ENCODE measurements at places on chromosomes 6 and 20.

GRCh38 chr6:89818977-89819335 lies 638 bp downstream of the MDN1 start:
- peak; percentile 36 for DNase-seq

DNA sequence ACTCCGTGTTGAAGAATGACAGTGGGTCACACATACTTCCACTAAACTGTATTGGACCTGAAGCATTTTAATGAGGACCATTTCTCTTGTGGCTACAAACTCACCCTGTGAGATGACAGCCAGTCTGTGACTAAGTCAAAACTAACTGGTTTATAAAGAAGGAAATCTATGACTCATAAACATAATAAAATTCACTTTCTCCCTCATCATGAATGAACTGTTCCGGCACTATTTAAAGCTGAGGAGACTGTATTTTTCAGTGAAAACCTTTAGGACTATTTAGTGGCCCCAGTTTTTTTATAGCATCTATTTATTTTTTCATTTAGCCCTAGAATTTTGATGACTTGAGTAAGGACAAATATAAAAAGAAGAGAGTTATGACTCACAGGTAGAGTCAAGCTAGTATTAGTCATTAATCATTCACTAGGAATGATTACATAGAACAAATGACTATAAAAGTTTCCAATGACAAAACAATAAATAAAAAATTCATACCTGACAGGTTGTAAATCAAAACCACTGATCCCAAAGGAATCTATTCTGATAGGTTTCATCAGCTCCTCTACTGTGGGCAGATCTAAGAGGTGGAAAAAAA lies 34.2 kb downstream of the CEP162 start:
- no peak for DNase-seq

DNA sequence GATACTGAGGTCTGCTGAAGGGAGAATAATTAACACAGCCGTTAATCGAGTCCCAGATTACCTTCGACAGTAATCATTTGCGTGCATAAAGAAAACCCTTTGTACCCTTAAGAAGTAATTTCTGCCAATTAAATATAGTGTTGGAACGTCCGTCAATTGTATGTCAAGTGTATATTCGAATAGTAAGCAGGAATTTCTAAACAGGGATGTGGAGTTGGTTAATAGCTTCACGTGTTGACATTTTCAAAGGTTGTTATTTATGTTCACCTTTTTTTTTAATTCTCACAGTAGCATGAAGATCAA lies 798 bp upstream of the SNAP91 start:
- no peak for DNase-seq

GRCh38 chr6:34154668-34155447 lies 9.0 kb upstream of the GRM4 start:
- no peak for DNase-seq

DNA sequence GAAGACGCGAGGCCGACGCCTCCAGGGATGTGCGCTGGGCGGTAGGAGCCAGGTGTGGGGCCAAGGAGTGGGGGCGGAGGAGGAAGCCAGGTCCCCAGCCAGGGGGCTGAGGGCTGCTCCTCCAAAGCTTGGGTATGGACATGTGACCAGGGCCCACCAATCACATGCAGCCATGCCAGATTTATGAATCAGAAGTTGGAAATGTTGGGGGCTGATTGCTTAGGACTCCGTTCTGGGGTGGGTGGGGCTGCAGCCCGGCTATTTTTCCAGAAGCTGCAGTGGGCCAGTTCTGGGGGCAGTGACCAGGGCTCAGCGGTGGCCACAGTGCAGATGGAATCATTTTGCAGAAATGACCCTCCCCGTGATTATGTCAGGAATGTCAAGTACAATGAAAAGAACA lies 96.0 kb downstream of the CEBPB start:
- no peak for DNase-seq

DNA sequence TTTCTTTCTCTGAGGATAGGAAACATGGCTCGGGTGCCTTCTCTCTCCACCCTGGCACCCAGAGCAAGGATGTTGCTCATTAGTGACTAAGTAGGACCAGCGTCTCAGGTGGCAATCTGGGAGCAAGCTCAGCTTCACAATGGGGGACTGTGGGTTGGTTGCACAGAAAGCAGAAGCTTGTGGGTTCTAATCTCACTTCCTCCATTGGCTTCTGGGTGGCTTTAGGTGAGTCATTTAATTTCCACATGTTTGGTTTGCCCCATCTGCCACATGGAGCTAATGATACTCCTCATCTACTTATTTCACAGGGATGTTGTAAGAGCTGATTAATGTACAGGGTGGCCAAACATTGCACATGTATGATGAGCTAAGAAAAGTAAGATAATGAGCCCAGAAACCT lies 54.8 kb upstream of the AKIRIN2 start:
- no peak for DNase-seq

GRCh38 chr6:110813338-110814101 lies 1.7 kb downstream of the CDK19 start:
- no peak for DNase-seq

- no peak for DNase-seq
These were observed 5.8 kb upstream of the ZSCAN23 start for GRCh38 chr6:28449056-28449455.

All from nucleus accumbens (tissue), 56 donors.